ENCODE measurements at places on chromosomes 1 and 21.

DNA sequence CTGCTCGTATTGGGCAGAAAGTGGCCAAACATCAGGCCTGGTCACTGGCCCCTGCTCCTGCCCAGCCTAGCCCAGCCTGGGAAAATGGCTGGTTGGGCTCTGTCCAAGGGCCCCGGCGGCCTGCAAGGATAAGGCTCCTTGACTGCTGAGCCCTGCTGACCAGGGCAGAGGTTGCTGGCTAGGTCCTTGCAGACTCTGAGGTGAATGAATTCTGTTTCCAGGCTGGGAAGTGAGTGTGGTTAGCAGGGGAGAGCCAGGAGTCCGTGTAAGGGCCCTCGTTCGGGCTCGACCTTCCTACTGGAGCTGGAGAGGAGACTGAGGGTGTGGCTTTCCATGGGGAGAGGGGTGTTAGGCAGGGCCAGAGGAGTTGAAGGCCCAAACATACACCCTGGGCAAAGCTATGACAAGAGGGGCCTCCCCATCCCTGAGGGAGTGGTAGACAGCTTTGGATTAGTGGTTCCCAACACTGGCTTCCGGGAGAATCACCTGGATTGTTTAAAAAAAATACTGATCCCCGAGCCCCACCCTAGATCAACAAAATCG, 20.6 kb downstream of the CSF1 start:
- DNase-seq = peak; percentile 77

DNA sequence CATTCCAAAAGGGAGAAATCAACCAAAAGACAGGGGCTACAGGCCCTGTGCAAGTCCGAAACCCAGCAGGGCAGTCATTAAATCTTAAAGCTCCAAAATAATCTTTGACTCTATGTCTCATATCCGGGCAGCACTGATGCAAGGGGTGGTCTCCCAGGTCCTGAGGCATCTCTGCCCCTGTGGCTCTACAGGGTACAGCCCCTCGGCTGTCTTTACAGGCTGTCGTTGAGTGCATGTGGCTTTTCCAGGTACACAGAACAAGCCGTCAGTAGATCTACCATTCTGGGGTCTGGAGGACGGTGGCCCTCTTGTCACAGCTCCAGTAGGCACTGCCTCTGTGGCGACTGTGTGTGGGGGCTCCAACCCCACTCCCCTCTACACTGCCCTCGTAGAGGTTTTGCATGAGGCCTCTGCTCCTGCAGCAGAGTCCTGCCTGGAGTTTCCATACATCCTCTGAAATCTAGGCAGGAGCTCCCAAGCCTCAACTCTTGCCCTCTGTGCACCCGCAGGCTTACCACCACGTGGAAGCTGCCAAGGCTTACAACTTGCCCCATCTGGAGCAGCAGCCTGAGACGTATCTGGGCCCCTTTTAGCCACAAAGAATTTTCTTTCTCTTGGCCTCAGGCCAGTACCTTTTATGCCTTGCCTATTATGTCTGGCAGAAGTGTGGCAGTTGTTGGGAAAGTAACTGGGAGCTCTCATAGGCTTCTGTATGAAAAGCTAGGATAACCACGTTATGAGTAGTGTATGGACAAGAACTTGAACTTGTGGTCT, 52.5 kb downstream of the POU2F1 start:
- DNase-seq = no peak

DNA sequence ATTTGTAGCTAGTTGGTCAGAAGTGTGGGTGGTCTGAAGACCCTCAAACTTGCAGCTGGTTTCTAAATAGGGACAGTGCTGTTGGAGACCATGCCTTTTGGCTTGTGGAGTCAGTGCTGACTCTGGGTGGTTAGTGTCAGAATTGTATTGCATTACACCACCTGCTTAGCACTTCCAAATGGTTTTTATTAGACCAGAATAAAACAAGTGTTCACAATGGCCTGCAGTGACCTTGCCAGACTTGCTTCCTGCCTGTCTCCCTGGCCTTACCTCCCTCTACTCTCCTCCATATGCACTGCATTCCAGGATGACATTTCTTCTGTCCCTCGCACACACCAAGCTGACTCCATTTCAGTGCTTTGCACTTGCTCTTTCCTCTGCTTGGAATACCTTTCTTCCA, 72.7 kb upstream of the CNIH3 start:
- DNase-seq = no peak

DNA sequence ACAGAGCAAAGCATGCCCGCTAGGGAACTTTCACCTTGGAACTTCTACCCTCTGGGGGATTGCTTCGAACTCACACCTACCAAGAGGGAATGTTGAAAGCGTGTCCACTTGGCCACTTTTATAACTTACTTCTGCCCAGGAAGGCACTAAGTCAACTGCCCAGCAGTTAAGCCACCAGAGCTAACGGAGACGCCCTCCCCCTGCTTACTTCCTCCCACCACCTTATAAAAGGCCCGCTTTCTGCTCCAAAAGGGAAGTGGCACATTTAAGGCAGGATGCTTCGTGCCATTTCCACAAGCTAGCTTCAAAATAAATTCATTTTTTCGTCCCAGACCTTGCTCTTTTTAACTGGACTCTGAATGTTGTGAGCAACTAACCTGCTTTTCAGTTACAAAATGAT, 3.2 kb upstream of the AK2 start:
- no peak for DNase-seq

GRCh38 chr1:2408859-2409276, 3.5 kb downstream of the PEX10 start:
- no peak for DNase-seq

GRCh38 chr1:212513586-212513985, 80.9 kb downstream of the NENF start:
- no peak for DNase-seq

GRCh38 chr1:229578168-229579058, 19.9 kb upstream of the ABCB10 start:
- no peak for DNase-seq

DNA sequence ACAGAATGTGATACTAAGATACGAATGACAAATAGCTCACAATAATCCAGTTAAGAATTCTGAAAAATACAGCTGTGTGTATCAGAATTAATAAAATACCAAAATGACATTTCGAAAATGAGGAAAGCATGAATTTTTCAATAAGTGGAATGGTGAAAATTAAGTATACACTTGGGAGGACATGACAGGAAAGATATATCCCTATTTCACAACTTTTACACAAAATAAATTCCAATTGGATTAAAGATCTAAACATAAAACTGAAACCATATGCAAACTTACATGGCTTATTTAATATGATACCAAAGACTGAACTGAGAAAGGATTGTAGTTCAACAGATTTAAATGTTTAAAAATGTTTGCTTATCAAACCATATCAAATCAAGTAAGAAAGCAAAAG, 510.4 kb upstream of the ADAMTS5 start:
- no peak for DNase-seq

- DNase-seq = no peak
These were observed 82.8 kb upstream of the BEND5 start for GRCh38 chr1:48859456-48859855.
